ENCODE measurements at places on chromosomes 13 and 19.

- DNase-seq: no peak
Measured at GRCh38 chr13:113151745-113152690, 6.4 kb upstream of the PROZ start.

DNA sequence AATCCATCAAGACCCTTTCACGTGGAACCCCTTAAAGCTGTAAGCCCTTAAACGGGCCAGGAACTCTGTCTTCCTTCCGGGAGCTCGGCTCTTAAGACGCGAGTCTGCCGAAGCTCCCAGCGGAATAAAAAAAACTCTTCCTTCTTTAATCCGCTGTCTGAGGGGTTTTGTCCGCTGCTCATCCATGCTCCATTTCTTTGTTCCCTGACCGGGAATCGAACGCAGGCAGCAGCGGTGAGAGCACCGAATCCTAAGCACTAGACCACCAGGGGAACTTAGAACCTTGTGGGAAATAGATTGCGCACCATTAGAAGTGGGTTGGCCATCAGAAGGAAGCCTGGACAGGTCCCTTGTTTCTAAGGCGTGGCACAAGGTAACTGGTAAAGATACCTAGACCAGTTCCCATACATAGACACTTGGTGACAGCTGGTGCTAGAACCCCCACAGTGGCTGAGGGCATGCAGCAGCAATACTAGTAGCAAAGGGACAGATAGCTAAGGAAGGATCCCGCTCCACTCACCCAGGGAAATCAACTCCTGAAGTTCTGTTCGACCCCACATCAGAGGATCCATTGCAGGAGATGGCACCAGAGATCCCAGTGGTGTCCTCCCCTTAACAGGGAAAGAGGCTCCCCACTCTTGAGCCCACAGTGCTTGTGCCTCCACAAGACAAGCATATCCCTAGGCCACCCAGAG, 1.5 kb upstream of the RGCC start:
- no peak for DNase-seq

DNA sequence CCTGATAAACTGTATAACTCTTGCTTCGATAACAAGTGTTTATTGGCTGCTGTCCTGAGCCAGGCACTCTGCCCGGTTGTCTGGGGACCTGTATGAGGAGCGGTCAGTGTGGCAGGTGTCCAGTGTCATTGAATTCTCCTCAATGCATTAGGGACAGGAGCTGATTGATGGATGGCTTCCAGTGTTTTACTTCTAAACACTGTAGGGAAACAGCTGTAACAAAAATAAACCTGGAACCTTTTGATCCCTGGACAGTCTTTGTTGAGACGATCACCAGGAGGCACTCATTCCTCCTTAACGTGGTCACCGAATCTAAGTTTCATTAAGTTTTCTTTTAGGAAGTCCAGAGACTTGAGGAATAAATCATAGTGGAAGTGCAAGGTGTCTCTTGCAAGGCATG, 17.9 kb downstream of the UBAC2 start:
- no peak for DNase-seq

- no peak for DNase-seq
Measured at GRCh38 chr19:40389404-40390083, 437 bp downstream of the HIPK4 start.

- no peak for DNase-seq
Measured at GRCh38 chr13:75934889-75935288, 298.8 kb downstream of the LMO7 start.

- DNase-seq: no peak
Measured at GRCh38 chr13:99278200-99278599, 20.0 kb upstream of the GPR18 start.

DNA sequence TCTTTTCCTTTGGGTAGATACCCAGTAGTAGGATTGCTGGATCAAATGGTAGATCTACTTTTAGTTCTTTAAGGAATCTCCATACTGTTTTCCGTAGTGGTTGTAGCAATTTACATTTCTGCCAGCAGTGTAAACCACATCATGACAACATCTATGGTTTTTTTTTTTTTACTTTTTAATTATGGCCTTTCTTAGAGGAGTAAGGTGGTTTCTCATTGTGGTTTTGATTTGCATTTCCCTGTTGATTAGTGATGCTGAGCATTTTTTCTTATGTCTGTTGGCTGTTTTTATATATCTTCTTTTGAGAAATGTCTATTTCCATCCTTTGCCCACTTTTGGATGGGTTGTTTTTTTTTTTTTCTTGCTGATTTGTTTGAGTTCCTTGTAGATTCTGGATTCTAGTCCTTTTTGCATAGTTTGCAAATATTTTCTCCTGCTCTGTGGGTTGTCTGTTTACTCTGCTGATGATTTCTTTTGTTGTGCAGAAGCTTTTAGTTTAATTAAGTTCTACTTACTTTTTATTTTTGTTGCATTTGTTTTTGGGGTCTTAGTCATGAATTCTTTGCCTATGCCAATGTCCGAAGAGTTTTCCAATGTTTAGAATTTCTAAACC, 38.8 kb downstream of the TDRD3 start:
- no peak for DNase-seq

DNA sequence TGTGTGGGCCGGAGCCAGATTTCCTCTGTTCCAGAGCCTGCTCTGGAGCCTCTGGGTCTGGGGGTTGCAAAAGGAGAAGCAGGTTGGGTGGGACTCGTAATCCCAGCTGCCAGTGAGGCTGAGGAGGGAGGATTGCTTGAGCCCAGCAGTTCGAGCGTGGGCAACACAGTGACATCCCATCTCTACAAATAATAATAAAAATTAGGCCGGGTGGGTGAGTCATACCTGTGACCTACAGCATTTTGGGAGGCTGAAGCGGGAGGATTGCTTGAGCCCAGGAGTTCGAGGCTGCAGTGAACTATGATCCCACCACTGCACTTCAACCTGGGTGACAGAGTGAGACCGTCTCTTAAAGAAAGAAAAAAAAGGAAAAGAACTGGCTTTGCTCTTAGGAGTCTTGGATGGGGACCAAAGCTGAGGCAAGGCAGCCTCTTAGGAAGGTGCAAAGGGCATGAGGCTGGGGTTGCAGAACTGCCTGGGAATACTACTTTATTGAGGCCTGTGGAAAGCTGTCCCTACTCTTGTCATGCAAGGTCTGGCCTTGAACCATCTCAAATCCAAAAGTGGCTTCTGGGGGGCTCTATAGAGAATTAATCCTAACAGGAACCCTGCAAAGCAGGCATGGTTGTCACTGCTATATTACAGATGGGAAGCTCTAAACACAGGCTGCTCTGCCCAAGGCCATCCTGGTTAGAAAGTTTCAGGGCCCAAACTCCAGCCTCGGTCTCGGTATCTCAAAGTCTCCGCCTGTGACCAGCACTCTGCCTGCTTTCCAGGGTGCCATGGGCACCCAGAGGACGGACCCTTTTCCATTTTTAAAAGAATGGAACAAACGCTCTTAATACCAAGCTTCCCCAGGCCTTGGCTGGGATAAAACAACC, 880 bp upstream of the C19orf12 start:
- no peak for DNase-seq
